ENCODE measurements at places on chromosomes 6 and 20.

DNA sequence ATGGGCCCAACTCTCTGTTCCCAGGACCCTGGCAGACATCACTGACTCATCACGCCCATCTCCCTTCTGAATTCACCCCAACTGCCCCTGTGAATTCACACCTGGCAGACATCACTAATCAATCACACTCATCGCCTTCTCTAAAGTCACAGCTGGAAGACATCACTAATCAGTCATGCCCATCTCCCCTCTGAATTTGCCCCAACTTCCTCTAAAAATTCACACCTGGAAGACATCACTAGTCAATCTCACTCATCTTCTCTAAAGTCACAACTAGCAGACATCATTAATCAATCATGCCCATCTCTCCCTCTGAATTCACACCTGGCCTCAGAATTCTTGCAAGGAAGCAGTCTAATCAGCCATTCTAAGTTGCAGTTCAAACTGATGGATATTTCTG lies 111.1 kb downstream of the FOXA2 start:
- no peak for DNase-seq

DNA sequence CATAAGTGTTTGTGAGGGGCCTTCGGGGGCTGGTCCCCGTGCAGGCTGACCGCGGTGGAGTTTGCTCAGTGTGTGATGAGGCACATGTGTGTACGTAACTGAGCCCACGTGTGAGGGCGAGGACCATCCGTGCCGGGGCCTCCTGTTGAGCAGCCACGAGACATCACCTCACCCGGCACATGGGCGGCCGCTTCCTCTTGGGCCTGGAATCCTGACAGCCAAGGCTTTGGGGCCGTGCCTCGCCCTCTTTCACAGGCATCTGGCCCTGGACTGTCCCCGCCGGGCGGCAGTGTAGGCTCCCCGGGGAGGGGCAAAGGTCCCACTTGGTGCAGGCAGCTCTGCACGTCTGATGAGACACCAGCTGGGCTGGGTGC lies 202.3 kb downstream of the DLL1 start:
- DNase-seq = peak; percentile 16

GRCh38 chr20:18087054-18087453 lies 29.3 kb upstream of the OVOL2 start:
- no peak for DNase-seq

DNA sequence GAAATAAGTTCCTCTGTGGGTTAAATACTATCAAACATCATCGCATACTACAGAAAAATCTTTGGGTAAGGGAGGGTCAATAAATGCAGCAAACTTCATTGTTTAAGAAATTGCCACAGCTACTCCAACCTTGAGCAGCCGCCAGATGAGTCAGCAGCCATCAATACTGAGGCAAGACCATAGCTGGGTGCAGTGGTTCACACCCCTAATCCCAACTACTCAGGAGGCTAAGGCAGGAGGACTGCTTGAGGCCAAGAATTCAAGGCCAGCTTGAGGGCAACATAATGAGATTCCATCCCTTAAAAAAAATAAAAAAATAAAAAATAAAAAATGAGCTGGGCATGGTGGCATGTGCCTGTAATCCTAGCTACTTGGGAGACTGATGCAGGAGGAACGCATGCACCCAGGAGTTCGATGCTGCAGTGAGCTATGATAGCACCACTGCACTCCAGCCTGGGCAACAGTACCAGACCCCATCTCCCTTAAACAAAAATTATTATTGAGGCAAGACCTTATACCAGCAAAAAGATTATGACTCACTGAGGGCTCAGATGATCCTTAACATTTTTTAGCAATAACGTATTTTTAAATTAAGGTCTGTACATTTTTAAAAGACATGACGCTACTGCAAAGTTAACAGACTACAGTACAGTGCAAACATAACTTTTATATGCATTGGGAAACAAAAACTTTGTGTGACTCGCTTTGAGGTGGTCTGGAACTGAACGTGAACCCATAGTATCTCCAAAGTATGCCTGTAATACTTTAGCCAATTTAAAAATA lies 8.8 kb downstream of the SRPK1 start:
- no peak for DNase-seq

DNA sequence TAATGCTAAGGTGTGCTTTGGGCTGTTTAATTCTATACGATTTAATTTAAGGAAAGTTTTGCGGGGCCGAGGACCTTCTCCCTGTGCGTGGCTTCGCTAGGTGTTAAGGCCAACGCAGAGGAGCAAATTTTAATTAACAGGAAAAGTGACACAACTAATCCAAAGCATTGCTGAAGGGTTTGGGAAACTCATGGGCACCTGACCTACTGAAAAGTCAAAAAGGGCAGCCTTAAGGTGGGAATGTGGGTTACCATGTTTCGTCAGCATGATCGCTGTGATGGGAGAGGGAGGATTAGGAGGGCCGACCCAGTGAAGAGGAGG lies 415 bp upstream of the CUL9 start:
- DNase-seq = no peak

DNA sequence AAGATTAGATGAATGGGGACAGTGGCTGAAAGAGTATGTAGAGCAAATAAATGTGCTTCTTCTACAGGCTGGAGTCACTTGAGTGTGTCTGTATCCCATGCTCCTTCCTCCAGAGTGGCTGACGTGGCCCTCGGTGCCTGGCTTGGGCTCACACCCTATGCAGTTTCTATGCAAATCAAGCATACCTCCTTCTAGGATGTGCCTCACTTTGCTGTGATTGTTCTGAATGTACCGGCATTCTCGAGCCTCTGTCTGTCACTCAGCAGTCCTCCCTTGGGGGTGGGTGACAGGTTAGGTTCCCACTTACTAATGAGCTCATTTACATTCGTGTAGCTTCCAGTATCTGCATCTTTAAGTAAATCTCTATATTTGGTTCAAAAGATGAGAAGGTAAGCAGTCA lies 55.1 kb upstream of the HDDC2 start:
- no peak for DNase-seq

DNA sequence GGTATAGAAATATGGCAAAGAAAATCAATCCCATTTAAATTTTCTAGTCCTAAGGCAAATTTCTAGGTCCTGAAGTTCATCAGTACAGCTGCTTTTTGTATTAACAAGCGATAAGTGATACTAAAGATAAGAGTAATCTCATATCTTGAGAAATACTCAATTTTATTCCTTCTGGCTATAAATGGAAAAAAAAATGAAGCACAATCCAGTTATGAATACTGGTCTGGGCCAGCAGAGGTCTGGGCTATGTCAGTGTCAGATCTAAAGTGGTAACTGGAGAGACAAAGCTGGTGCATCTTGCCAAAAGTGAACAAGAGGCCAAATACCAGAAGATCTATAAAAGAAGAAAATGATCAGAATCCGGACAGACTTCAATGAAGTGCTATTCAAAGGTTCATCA lies 126.4 kb downstream of the FUT9 start:
- DNase-seq = no peak

DNA sequence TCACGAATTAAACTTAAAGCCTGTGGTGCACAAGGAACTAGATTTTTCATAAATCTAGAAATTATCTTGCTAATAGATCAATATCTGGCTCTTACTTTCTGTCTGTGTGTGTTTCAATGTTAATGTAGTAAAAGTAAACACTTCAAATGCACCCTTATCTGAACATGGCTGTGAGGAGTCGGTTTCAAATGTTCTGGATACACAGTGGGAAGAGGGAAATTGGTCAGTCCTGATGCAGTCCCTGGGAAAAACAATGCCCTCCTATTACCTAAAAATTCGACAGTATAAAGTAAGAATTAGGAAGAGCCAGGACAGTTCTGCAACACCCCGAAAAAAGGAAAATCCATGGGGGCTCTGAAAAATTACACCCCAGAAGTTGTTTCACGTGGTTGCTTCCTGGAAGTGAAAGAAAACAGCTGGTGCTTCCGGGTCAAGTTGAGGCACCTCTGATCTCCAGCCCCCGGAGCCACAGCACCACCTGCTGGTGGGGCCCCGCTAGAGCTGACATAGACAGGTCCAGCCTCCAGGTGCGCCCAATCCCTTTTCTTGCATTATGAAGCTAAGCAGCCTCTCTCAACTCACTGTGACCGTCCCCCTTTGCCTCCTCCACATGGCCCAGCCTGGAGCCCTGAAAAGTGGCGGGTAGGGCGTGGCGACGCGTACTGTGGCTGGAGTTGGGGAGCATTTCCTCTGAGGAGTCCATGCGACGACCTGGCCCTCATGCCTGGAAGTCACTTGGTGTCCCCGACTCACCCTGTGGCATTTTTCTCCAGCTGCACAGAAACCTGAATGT lies 8.3 kb downstream of the SEMG2 start:
- peak; percentile 6 for DNase-seq

GRCh38 chr6:155384321-155384952 lies 70.2 kb upstream of the TFB1M start:
- no peak for DNase-seq

DNA sequence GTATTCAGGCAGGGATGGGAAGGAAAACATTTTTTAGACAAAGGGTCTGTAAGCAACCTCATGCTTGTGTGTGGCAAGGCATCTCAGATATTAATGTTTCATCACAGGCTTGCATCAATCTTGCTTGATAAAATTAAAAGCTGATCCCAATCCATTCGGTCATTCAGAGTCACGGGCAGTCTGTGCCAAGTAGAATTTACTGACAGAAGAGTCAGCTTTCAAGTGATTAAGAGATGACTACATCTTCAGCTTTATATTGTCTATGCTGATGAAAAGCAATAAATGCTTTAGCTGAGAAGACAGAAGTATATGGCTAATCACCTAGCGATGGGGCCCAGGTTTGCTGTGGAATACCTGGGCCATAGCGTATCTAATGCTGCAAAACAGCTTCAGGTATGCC lies 3.5 kb downstream of the PLEKHG1 start:
- no peak for DNase-seq
